ENCODE measurements at places on chromosomes 7 and 10.

DNA sequence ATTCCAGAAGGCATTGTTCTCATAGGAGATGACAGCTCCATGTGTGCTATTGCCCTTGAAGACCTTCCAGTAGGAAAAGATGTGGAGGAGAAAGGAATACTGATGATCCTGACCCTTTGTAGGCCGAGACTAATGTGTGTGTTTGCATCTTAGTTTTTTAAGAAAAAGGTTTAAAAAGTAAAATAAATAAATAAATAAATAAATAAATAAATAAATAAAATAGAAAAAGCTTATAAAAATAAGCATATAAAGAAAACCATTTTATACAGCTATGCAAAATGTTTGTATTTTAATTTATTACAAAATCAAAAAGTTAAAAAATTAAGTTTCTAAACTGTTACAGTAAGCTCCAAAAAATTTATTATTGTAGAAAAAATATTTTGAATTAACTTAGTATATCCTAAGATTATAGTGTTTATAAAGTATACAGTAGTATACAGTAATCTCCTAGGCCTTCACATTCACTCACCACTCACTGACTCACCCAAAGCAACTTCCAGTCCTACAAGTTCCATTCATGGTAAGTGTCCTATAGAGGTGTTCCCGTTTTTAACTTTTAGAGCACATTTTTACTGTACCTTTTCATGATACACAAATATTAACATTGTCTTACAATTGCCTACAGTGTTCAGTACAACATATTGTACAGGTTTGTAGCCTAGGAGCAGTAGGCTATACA lies 435.2 kb upstream of the SEMA3A start:
- DNase-seq, result no peak

GRCh38 chr7:95867309-95867708 lies 95.0 kb downstream of the DYNC1I1 start:
- no peak for DNase-seq

- DNase-seq, result no peak
These were observed 24.8 kb downstream of the ARL4A start for GRCh38 chr7:12712236-12712635.

GRCh38 chr7:28729281-28729680 lies 228.8 kb downstream of the TRIL start:
- no peak for DNase-seq

DNA sequence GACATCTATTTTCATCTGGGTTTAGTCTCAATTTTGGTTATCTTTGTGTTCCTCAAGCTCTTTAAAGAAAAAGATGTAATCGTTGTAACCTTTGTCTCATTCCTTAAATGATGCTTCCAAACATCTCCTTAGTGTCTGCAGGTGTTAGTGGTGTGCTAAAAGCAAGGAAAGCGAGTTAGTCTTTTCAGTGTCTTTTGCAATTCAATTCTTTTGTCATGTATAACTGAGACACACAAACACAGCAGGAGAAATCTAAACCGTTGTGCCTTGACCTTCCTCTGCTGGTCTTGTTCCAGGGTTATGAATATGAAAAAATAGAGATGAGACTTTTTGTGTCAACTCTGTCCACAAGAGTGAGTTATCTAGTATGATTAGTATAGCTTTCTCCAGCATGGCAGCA lies 40.7 kb downstream of the PIK3CG start:
- DNase-seq, result no peak

DNA sequence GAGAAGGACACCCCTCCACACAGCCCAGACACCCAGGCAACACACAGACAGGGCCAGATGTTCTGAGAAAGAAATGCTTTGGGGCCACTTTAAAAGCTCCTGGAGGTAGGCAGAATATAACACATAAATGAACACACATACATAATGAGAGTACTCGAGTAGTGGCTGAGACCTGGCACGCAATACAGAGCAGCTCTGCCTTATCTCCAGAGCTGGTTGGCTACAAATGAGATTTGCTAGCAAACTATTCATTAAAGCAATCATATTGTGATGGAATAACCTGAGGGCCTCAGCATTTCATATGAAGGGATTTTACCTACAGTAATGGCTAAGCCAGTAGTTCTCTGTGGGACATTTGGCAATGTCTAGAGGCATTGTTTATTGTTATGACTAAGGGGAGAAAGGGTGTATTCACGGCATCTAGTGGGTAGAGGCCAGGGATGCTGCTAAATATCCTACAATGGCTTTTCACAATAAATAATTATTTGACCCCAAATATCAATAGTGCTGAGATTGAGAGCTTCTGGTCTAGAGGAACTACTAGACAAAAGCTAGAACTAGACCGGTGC lies 5.5 kb upstream of the IMPDH1 start:
- DNase-seq, result no peak

- DNase-seq, result no peak
These were observed 13.2 kb downstream of the WDR91 start for GRCh38 chr7:135197906-135198655.

DNA sequence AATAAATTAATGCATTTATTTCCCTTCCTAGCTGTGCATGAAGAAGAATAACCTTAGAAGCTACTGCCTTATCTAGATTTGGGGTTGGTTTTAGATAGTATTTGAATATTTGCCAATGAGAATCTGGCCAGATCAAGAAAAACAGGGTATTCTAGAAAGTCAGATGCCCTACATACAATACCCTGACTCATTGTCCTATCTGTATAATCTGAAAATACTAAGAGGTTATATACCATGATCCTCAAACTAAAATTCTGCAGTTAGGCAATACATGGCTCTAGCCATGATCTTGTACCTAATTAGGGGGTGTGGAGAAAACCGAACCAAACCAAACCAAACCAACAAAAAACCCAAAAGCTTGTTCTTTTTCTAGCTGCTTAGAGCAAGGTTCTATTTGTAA lies 240.4 kb upstream of the LYZL1 start:
- DNase-seq, result no peak

- DNase-seq, result no peak
These were observed 27.4 kb downstream of the CCDC3 start for GRCh38 chr10:12974078-12974477.
